ENCODE measurements at places on chromosomes 11 and 22.

DNA sequence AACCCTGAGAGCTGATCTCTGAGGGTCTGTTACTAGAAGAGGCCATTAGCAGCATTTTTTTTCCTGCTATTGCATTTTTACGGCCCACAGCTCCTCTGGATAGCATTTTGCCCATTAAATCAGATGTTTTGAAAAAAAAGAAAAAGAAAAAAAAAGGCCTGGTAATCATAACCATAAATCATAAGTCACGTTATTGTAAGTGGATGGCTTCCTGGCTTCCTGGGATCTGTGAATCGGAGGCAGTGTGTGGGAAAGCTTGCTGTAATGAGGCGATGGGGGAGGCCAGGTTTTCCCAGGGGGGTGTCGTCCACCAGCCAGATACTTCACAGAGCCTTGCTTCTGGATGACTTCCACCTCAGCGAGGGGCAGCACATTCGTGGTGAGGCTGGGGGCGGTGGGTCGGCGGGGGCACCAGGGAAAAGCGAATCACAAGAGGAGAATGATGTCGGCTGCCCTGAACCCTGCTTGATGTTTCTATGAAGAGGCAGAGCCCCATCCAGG lies 106.5 kb upstream of the SYT13 start:
- DNase-seq, result no peak

DNA sequence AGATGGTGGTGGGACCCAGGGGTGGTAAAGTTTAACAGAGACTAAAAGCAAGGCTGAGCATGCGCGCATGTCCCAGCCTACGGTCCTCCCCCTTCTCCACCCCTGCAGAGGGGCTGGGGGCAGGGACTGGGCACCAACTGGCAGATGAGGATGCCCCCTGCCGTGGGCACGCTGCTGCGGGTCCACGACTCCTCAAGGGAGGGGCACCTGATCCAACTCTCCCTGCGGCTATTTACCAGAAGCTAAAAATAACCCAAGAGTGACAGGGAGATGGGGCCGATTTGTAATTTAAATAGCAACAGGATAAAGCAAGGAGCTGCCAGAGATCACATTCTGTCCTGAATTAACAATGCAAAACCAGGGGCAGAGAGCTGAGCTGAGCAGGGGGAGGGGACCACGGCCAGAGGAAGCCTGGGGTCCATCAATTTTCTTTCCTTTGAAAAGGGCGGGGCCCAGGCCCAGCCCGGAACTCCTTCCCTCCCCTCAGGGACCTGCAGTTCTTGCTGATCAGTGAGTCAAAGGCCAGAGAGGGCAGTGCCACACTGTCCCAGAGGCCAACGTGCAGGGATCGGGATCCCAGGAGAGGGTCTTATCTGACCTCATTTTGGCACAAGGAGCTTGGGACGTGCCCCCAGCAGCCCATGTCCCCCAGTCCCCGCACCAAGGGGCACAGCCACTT lies 8.1 kb upstream of the DGKZ start:
- no peak for DNase-seq

GRCh38 chr11:60377401-60378136 lies 763 bp upstream of the MS4A7 start:
- no peak for DNase-seq

- no peak for DNase-seq
These were observed 49.3 kb upstream of the PAX6 start for GRCh38 chr11:31860391-31860790.

DNA sequence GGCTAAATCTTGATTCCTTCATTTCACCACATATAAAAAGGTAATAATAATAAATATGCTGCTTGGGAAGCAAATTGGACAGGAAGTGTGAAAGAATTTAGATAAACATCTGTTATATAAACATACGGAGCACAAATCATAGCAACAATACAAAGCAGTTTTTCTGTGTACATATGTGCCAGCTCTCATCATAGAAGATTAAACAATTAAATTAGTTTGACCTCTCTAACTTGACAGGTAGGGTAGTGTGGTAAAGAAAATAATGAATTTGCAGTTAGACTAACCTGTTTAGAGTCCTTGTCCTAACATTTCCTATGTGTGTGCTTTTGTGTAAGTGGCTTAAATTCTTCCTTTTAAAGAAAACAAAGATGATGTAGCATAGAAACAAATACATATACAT lies 995.7 kb upstream of the TENM4 start:
- DNase-seq, result no peak

- DNase-seq, result no peak
These were observed 20.3 kb upstream of the FGF3 start for GRCh38 chr11:69839516-69839915.

GRCh38 chr11:65090628-65091027 lies 5.4 kb upstream of the VPS51 start:
- DNase-seq, result no peak

DNA sequence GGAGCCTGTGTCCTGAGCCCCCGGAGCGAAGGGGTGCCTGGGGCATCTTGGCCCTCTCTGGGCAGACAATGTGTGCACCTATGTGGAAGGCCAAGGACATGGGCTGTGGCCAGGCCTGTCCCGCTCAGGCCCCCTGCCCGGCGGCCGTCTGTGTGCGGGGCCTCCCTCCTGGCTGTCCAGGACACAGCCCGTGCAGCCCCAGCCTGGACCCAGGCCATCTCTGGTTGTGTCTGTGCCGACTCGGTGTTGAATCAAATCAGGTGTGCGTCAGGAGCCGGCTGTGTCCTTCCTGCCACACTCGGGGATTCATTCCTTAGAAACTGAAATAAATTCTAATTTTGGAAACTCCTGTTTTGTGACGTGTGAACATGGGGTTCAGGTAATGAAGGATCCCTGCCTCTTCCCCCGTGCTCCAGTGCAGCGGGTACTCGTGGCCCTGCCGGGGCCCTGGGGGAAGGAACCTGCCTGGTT lies 1.5 kb upstream of the SELENOO start:
- DNase-seq, result no peak

DNA sequence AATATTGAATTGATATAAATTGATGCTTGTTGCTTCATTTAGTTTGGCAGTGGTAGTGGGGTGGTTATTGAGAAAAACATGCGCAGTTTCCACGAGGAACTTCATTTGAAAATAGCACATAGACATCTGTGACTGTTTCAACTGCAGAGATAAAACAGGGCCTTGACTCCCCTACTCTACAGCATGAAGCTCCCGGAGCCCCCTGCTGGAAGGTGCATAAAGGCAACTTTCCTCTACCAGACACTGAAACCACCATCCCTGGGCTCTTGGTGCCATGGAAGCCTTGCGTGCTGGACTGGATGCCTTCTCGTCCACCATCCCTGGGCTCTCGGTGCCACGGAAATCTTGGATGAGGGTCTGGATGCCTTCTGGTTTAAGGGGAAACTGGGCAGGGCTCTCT lies 195.9 kb downstream of the CSNK2A3 start:
- DNase-seq, result no peak

- DNase-seq, result no peak
These were observed 51.8 kb downstream of the SLC22A12 start for GRCh38 chr11:64642871-64643255.

DNA sequence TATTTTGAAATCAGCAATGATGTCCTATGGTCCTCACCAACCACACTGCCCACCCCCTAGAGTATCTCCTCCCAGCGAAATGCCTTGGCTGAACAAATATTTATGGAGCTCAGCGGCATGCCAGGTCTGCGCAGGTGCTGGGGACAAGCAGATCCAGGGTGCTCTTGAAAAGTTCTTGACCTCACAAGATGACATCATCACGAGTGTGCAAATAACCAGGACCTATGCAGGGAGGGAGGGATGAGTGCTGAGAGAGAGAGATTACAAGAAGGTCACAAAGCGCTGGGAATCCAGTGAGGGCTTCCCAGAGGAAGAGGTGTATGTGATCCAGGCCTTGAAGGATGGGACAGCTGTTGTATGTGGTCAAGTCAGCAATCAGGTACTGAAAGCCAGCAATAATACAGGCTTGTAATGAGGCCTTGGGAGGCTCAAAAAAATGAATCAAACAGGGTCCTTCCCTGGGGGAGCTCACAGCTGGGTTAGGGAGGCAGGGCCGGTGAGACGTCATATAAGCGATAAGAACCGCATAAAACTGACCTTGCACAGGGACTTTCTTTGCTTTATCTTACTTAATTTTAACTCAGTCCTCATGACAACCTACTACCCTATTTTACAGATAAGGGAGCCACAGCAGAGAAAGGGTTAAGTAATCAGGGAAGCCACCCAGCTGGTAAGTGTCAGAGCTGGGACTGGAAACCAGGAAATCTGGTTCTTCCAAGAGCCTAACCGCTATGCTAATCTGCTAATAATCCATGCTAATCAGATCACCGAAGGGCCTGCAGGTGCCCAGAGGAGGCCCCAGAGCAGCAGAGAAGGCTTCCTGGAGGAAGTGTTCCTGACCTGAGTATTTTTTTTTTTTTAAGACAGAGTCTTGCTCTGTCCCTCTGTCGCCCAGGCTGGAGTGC lies 8.2 kb downstream of the ARRB1 start:
- DNase-seq, result no peak

GRCh38 chr11:22807855-22808570 lies 21.6 kb downstream of the SVIP start:
- DNase-seq, result no peak

- no peak for DNase-seq
These were observed 20.3 kb downstream of the UQCR10 start for GRCh38 chr22:29787371-29787980.

DNA sequence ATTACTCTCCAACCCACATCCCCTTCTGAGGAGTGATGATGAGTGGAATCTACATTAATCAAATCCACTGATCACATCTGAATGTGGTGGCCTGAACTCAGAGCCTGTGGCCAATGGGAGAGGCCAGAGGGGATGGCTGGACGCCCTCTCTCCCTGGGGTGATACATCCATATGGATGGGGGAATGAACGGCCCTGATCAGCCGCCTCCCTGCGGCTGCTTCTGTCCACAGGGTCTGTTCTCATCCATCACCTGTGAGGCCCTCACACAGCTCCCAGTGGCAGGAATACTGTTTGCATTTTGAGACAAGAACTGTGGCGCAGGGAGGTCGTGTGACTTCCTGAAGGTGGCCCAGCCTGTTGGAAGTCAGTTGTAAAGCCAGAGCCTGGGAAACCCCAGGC lies 78.3 kb upstream of the SHISAL1 start:
- DNase-seq, result no peak

GRCh38 chr11:107547961-107548360 lies 17.6 kb downstream of the ALKBH8 start:
- no peak for DNase-seq

DNA sequence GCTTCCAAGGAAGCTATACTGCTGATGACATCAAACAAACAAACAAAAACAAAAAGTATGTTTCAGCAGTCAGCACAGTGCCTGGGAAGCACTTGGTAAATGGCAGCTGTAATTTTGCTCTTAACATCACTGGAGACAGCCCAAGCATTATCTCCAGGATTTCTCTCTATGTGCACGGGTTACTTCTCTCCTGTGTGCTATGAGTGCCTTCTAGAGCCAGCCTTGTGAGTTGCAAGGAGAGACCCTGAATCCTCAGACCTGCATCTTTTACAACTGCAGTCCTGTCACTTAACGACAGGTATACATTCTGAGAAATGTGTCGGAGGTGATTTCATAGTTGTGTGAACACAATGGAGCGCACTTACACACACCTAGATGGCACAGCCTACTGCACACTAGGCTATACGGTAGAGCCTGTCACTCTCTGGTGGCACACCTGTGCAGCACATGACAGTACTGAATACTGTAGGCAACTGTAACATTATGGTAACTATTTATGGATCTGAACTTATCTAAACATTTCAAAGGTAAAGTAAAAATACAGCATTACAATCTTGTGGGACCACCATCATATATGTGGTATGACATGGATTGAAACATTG lies 662.5 kb upstream of the B3GAT1 start:
- no peak for DNase-seq

DNA sequence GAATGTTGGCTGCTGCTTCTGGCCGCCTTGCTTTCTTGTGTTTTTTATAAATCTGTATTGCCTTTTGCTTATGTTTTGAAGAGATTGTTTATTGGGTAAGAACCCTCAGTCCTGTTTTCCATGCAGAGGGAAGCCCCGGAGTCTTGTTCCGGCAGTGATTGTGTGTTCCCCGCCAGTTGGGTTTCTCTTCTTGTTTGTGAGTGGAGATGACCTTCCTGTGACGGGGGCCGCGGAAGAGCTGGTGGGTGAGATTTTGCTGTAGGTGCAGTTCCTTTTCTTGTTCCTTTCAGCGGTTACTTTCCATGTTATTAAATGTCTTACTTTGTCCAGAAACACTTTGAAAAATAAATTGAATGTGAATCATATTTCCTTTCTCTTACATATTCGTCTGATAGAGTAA lies 8.3 kb downstream of the TBC1D22A start:
- DNase-seq, result no peak

- DNase-seq, result no peak
These were observed 12.4 kb downstream of the NRXN2 start for GRCh38 chr11:64710418-64711137.

GRCh38 chr11:105100981-105101630 lies 38.5 kb downstream of the CARD18 start:
- no peak for DNase-seq

DNA sequence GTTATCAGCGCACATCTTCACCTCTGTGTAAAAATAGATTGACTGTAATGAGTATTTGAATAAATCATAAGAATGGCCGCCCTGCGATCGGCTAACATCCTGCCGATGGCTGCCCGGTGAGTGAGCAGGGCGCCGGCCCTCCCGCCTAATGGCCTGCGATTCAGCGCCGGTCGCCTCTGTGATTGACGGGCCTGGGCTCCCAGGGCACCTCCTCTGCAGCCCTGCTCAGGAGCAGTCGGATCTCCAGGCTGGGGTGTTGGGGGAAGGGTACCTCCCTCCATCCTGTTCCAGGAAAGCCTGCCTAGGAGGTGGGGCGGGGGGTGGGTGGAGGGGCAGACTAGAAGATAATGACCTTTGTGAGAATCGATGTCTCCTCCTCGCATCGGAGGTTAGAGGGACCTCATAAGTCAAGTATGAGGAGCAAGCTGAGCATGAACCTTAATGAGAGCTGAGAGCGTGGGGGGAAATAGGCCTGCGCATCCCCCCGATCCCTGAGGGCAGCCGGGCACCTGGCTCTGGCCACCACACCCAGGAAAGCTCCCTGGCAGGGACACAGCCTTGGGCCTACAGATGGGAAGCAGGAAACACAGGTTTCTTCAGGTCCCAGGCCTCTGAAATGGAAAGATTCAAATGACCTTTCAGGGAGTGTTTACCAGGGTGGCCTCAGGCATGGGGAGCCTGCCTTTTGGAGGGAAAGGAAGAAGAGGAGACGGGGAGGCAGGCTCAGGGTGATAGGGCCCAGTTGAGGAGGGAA lies 71.7 kb downstream of the PKNOX2 start:
- no peak for DNase-seq

DNA sequence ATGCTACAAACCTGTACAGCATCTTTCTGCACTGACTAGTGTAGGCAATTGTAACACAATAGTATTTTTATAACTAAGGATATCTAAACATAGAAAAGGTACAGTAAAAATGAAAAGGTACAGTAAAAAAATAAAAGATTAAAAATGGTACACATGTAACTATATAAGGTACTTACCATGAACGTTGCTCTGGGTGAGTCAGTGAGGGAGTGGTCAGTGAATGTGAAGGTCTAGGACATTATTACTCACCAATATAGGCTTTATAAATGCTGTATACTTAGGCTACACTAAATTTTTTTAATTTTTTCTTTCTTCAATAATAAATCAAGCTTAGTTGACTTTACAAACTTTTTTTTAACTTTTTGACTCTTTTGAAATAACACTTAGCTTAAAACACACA lies 59.9 kb downstream of the EIF3M start:
- no peak for DNase-seq

- no peak for DNase-seq
These were observed 1.5 kb downstream of the OR9G1 start for GRCh38 chr11:56700242-56700913.
